Activated T-cell treated with anti-CD3 and anti-CD28 coated beads, Interleukin-2, amount 50 U/mL, for 48 hours (primary cell): ENCODE measurements at places on chromosomes 2 and 18.

- DNase-seq, result no peak
Observed at GRCh38 chr2:200617156-200618053, 31.6 kb downstream of the AOX1 start.

- DNase-seq, result no peak
Observed at GRCh38 chr2:38747007-38747424, 4.1 kb downstream of the SRSF7 start.

GRCh38 chr2:92072461-92073035, 2798.7 kb upstream of the TEKT4 start:
- no peak for DNase-seq

GRCh38 chr2:44895061-44895460, 46.4 kb upstream of the SIX3 start:
- no peak for DNase-seq

DNA sequence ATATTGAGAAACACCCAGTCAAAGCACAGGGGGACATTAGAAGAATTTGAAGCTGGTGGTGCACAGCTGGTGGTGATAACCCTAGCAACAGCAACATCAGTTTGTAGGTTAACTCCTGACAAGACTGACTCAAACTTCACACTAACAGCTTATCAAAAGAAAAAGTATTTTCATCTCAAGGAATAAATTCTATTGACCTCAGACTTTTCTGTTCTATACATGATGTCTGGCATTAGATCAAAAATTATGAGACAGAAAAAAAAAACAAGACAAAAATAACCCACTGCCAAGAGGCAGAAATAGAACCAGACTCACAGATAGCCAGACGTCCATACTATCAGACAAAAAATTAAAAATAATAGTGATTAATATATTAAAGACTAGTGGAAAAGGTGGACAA, 126.1 kb downstream of the COL6A3 start:
- no peak for DNase-seq

GRCh38 chr2:219542931-219543595, 546 bp downstream of the CHPF start:
- DNase-seq, result no peak
